Posterior cingulate gyrus (tissue), 11 donors: ENCODE measurements at places on chromosomes 5 and 9.

DNA sequence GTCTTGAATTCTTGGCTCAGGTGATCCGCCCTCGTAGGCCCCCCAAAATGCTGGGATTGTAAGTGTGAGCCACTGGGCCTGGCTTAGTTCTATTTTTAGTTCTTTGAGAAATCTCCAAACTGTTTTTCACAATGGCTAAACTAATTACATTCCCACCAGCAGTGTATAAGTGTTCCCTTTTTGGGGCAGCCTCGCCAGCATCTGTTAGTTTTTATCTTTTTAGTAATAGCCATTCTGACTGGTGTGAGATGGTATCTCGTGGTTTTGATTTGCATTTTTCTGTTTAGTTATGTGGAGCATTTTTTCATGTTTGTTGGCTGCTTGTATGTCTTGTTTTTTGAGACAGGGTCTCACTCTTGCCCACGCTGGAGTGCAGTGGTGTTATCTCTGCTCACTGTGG lies 28.2 kb downstream of the CNOT6 start:
- DNase-seq: no peak

- no peak for DNase-seq
Observed at GRCh38 chr9:79673614-79674013, 101.8 kb downstream of the TLE4 start.

DNA sequence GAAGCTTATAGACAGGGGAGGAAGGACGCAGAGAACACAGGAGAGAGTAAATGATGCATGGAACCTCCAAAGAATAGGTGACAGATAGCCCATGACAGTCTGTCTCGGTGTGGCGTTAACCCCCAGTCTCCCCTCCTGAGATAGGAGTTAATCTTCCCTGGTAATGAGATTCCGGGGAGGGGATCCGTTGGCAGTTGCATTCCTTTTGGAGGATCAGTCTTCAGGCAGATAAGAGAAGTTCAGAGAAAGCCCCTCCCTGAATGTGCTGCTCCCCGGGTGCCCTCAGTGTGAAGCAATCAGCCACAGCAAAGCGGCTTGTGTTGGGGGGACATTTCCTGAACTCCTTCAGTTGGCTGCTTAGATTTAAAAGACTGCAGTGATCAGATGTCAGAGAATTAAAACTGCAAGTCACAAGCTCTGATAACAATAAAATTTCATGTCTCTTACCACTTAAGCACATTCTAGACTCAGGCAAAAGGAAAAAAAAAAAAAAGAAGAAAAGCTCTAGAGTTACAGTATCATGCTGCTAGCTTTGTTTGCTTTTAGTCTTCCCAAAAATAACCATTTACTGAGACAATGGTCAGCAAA lies 121.1 kb downstream of the EGFLAM start:
- no peak for DNase-seq

DNA sequence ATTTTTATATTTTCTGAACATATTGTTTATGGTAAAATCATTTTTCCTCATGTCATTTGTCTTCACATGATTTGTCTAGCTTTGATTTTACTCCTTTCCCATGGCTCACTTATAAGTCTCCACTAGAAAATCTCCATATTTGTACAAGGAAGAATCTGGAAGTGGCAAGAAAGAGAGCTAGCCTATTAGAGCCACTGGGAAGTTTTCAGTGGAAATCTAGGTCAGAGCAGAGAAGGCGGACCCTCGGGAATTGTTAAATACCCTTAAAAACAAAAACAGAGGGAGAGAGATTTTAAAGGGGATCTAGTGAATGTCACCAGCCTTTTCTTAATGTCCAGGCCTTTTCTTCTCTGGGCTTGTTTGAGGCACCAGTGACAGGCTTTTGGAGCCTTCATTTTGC lies 56.6 kb downstream of the GRAMD2B start:
- no peak for DNase-seq

DNA sequence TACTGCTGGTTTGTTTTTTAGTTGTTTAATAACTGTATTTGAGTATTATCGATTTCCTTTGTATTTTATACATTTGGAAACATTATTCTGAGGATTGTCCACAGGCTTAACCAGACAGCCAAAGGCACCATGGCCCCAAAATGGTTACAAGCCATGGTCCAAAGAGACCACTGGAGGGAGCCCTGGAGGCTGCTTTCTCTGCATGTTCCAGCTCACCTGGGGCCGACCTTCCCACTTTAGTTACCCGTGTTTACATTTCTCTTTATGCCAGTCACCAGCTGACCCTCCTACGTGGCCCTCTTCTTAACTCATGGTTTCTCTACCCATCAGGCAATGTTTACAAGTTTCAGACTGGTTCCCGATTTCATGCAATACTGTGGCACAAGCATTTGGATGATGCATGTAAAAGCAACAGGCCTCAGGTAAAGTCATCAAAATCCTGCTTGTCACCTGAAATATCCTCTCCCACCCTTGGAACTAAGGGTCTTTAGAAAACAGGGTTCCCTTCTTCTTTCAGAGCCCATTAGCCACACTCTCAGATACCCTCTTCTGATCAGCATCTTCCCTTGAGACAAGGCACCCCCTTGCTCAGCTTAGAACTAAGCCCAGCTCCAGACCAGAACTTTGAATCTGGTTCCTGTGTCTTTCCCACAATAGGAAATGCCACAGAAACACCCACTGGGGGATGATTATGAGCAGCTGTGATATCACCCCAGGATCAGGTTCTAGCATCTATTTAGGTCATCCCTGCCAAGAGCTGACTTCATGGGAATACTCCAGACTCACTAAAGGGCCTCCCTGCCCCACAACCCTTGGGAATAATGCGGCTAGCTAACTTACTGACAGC lies 49.9 kb upstream of the GARNL3 start:
- peak; percentile 79 for DNase-seq

GRCh38 chr5:19739671-19740070 lies 248.3 kb downstream of the CDH18 start:
- DNase-seq: no peak

- no peak for DNase-seq
Observed at GRCh38 chr5:163561339-163561738, 55.9 kb downstream of the MAT2B start.

DNA sequence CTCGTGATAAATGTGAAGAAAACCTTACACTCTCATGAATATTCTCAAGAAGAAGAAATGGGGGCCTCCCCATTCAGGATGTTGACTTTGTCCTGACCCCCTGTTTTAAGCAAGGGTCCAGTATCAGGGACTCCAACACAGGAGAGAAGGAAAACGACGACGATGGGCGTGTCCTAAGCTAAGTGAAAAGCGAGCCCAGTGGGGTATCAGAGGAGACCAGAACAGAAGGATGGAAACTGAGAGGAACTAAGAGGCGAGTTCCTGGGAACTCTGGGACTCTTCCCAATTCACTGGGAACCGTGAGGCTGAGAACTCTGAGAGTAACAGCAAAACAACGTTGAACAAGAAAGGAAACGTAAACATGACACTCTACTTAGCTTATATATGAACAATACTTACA lies 14.6 kb downstream of the RETREG1 start:
- no peak for DNase-seq

GRCh38 chr5:96896806-96897205 lies 20.5 kb downstream of the ERAP2 start:
- no peak for DNase-seq

DNA sequence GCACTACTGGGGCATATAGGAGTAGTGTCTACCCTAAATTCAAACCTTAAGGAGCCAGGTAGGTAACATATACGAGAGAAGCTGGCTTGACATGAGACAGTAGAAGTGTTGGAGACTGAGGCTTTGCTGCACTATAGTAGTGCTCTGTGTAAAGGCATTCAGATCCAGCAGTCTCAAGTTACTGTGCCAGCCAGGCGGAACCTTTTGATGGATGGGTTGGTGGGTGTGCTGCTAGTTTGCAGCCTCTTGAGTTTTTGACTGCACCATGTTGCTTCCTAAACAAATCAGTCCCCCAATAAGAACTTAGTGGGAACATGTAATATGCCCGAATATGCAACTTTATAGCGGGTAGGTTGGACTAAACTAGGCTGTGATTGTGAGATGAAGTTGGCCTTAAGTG lies 1.5 kb downstream of the CLTA start:
- no peak for DNase-seq

DNA sequence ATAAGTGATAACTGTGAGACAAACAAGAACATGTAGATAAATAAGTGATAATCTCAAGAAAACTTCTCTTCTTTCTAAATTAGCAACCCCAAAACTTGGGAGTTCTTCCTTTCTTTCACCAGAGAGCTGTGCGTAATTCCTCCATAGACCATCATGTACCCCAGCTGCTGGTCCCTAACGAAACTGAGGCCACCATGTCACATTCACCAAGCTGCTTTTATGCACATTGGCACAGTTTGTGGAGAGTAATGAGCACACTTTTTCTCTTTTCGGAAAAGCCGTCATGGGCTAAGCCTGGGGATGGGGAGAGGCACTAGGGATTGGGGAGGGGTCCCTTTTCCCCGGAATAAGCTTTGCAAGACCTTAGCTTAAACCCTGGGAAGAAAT lies 561.4 kb downstream of the BNC2 start:
- no peak for DNase-seq

GRCh38 chr9:113623851-113624485 lies 160.4 kb downstream of the RGS3 start:
- no peak for DNase-seq

GRCh38 chr9:92726348-92726747 lies 38.3 kb downstream of the BICD2 start:
- peak; percentile 66 for DNase-seq

- no peak for DNase-seq
Observed at GRCh38 chr5:42840269-42840668, 28.6 kb upstream of the SELENOP start.

DNA sequence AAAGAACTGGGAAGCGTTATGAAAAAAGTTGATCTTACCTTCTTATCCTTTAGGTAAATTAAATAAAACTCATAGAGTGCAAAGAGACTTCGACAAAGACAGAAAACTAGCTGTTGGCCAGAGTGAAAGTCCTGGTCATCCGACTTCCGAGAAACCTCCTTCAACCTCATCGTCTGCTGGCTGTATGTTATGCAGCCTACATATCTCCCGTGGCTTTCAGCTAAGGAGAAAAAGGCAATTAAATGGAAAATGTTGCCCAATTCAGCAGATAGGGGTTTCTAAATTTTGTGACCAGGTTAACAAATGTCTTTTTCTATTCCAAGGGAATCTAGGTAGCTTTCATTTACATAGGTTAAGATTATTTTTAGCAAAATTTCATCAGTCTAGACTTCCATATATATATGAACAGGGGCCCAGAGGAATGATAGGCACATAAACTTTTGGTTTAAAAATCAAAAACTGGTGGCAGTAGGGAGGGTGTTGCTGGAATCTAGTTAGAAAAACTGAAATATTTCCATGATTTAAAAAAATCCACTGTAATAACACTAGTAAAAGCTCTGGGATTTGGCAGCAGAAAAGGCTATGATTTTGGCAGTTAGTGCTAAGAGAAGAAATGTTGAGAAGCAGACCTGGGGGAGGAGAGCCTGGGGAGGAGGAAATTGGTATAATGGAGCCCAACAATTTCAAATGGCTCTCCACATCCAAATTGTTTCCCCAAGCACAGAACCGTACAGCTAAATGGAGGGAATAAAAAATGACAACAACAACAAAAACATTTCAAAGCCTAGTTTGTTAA lies 32.1 kb downstream of the RAI14 start:
- no peak for DNase-seq

DNA sequence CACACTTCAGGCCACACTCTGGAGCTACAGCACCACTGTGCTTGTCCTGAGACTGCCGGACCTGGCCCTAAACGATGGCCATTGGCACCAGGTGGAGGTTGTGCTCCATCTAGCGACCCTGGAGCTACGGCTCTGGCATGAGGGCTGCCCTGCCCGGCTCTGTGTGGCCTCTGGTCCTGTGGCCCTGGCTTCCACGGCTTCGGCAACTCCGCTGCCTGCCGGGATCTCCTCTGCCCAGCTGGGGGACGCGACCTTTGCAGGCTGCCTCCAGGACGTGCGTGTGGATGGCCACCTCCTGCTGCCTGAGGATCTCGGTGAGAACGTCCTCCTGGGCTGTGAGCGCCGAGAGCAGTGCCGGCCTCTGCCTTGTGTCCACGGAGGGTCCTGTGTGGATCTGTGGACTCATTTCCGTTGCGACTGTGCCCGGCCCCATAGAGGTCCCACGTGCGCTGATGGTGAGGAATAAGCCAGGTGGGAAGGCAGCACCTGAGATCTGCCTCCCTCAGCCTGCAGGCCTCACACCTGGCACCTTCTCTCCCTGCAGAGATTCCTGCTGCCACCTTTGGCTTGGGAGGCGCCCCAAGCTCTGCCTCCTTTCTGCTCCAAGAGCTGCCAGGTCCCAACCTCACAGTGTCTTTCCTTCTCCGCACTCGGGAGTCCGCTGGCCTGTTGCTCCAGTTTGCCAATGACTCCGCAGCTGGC lies 14.7 kb downstream of the CRB2 start:
- DNase-seq: no peak

- DNase-seq: no peak
Observed at GRCh38 chr5:155540000-155540595, 526.5 kb downstream of the KIF4B start.

GRCh38 chr5:76690037-76690679 lies 25.8 kb upstream of the F2R start:
- no peak for DNase-seq

- DNase-seq: peak; percentile 28
Observed at GRCh38 chr5:10635257-10635866, 71.5 kb downstream of the ANKRD33B start.

- no peak for DNase-seq
Observed at GRCh38 chr5:15483351-15484097, 16.5 kb upstream of the FBXL7 start.

DNA sequence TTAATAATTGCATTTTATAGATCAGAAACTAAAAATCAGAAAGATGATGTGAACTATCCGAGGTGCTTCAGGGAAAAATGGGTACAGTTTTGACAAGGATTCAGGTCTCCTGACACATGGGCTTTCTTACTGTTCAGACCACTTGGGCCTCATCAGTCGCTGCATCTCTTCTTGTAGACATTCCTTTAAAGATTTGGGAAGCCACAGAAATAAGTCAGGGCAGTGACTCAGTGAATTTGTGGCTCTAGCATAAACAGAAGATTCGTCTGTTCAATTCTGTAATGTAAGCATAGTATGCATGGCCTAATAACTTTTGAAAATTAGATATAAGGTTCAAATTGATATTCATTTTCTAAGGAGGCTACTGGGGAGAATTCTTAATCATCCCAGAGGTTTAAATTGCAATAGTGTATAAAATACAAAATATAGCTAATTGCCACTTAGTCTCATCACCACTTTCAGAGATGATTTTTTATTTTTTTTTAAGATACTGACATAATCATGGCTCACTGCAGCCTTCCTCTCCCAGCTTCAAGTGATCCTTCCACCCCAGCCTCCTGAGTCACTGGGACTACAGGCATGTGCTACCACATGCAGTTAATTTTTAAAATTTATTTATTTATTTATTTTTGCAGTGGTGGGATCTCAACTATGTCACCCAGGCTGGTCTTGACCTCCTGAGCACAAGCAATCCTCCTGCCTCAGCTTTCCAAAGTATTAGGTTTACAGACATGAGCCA lies 48.9 kb downstream of the RASEF start:
- no peak for DNase-seq

- no peak for DNase-seq
Observed at GRCh38 chr5:153352685-153353219, 137.7 kb upstream of the GRIA1 start.

- no peak for DNase-seq
Observed at GRCh38 chr9:14866200-14866749, 44.0 kb downstream of the FREM1 start.

- peak; percentile 64 for DNase-seq
Observed at GRCh38 chr5:14745753-14746152, 81.2 kb downstream of the OTULIN start.
